ENCODE measurements at places on chromosomes 7 and 10.

- DNase-seq = peak; percentile 31
Observed at GRCh38 chr10:59131666-59132065, 44.8 kb upstream of the PHYHIPL start.

DNA sequence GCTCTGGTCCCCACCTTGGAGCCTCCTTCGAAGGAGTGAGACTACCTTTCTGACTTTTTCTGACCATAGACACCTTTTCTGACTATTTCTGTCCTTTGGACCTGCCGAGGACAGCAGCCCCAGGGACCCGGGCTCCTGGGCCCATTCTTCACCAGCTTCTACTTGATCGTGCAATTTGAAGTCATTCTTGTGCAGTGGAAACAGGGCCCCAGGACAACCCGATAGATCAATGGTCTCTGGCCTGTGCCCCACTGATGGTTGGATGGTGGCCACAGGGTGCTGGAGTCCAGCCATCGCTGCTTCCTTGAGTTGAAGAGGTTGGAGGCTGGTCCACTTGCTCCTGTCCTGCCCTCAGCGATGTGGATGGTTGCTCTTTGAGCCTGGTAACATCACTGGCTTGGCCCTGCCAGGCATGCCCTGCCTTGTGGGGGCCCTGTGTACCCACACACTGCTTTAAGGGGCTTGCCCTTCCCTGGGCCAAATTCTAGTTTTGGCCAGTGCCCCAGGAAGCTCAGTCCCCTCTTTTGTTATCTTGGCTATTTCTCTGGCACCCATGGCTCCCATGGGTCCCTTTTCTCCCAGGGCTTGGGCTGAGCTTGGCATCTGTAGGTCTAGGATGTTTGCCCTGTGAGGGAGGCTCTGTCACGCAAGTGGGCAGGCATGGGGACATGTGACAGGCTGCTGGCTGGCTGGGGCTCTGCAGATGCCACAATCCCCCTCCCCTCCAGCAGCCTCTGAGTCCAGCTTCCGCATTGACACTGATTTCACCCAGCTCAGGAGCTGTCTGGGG, 375.6 kb upstream of the NUPR2 start:
- no peak for DNase-seq

GRCh38 chr10:97936126-97936525, 86.5 kb downstream of the GOLGA7B start:
- DNase-seq = no peak

GRCh38 chr10:78318305-78318704, 284.6 kb downstream of the RPS24 start:
- DNase-seq = no peak

- peak; percentile 82 for DNase-seq
Observed at GRCh38 chr10:73940634-73941221, 29.8 kb downstream of the PLAU start.

DNA sequence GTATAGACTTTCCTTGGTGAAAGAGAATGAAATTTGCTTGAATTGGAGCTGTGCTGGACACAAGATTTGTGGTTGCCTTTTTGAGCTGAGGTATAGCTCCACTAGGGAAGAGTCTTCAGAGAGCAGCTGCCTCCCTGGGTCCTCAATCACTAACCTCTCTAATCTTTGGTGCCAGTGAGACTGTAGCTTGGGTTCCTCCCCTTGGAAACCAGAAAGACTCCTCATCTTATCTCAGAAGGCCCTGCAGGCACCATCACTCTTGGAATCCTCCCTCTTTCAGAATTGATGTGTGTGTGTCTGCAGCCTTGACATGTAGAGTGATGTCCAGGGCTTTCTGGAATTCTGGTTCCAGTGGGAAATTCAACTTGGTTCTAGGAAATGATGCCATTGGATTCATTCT, 426.5 kb downstream of the RPS24 start:
- peak; percentile 11 for DNase-seq

- no peak for DNase-seq
Observed at GRCh38 chr7:115124409-115124939, 202.6 kb downstream of the MDFIC start.

DNA sequence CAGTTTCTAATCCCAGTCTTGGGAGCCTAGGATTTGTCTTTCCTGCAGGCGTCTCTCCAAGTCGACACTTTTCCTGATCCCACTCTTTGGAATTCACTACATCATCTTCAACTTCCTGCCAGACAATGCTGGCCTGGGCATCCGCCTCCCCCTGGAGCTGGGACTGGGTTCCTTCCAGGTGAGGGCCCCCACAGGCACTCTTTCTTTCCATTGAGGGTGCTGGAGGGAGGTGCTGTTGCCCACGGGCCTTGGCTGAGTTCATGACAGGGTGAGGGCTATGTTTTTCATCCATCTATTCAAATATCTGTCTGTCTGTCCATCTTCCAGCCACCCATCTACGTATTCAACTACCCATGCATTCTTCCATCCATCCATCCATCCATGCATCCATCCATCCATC, 12.6 kb downstream of the GHRHR start:
- DNase-seq = no peak

GRCh38 chr10:74548676-74549075, 277.7 kb upstream of the KAT6B start:
- no peak for DNase-seq

- no peak for DNase-seq
Observed at GRCh38 chr10:22183771-22184461, 33.9 kb downstream of the EBLN1 start.

DNA sequence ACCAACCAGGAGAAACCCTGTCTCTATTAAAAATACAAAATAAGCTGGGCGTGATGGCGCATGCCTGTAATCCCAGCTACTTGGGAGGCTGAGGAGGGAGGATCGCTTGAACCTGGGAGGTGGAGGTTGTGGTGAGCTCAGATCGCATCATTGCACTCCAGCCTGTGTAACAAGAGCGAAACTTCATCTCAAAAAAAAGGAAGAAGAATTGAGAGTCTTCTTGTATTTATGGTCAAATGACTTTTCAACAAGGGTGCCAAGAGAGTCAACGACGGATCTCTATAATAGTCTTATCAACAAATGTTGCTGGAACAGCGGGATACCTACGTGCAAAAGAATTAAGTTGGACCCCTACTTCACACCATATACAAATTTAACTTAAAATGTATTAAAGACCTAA, 21.6 kb upstream of the JAZF1 start:
- no peak for DNase-seq

GRCh38 chr7:108009873-108010272, 6.9 kb upstream of the LAMB1 start:
- DNase-seq = no peak

DNA sequence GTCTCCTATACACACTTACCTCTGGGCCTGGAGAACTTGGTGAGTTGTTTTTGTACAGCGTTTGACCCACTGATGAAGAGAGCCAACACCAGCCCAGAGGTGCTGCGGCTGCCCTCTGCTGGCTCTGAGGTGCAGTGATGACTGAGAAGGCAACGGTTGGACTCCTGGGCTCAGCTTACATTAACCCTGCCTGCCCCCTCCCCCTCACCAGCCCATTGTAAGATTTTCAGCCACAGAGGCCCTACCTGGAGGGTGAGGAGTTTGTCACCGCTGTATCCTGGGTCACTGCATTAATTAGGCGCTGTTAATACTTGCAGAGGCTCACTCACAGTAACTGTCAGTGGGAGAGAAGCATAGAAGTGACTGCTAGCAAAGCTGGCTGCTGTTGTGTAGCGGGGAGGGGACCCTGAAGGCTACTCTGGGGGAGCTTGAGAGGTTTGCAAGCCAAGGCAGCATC, 19.0 kb upstream of the ANKRD2 start:
- DNase-seq = peak; percentile 61

DNA sequence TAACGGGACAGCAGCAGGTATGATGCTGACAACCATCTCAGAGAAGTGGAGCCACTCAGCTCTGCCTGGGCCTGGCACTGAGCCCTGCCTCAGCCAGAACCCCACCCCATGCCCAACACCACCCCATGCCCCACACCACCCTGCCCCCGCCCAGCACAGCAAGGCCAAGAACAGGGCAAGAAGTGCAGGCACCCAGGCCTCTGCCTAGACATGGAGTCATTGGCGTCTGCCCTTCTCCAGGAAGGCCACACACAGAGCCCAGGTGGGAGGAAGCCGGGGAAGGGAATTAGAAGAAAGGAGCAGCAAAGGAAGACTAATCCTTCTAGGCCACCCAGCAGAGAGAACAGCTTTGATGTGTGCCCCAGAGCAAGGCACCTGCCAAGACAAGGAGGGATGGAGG, 18.9 kb downstream of the CAMK2G start:
- DNase-seq = no peak

DNA sequence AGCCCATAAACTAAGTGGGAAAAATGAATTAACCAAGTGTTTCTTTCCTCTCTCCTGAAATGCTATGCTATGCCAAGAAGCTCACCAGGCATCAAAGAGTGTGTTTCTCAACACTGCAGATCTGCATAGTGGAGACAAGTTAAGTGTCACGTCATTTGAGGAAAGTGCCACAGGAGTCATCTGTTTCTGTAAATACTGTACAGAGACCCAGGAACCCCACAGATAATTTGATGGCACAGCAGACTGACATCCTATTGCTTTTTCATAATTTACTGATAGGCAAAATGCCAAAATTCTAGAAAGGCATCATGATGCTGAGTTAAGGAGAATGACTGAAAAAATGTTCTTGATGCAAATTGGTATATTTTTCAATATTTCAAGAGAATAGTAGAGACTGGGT, 124.3 kb downstream of the NRCAM start:
- DNase-seq = no peak

- no peak for DNase-seq
Observed at GRCh38 chr10:96283756-96284155, 12.4 kb upstream of the BLNK start.

GRCh38 chr7:23226844-23227450, 19.6 kb upstream of the GPNMB start:
- no peak for DNase-seq

DNA sequence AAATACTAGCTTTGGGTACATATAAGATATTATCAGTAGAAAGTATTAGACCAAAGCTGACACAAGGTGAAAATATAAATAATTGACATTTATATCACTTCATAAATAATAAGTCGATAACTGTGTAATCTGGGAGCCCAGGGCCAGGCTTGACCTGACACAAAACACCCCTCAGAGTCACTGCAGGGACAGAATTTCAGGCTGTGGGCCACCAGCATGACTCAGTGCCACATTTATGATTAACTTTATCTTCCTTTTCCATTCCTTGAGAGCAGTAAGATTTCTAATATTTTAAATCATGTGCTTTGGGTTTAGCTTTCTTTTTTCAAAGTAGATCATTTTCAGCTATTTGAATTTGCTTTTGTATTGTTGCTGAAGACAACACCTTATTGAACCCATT, 102.9 kb upstream of the NFE2L3 start:
- no peak for DNase-seq

DNA sequence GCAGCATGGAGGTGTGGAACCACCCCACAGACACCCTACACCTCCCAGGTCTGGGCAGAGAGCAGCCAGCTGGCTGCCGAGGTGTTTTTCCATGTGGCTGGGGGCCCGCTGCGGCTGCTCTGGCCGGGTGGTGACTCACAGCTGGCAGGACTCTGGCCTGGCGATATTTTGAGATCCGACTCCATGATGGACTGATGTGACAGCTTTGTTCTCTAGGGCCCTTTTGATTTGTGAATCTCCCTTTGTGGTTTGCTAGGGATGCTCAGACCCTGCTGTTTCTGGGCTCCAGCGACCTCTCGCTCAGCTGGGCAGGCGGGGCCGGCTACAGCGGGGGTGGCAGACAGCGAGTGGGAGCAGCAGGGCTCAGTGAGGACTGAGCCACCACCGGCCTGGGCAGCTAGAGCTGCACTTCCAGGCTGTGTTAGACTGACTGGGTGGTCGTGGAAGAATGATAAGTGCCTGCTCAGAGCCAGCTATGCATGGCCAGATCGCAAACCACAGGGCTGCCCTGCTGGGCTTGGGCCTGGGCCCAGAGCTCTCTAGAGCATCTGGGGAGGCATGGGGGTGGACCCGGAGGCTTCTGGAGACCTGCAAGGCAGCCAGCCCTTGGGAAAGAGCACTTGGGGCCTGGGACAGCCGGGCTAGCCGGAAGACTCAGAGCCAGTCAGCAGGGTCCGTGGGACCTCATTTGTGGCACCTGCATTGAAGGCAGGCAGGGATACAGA, 46.2 kb upstream of the GDF10 start:
- peak; percentile 82 for DNase-seq

- no peak for DNase-seq
Observed at GRCh38 chr10:102465466-102465865, 14.1 kb upstream of the C10orf95 start.

DNA sequence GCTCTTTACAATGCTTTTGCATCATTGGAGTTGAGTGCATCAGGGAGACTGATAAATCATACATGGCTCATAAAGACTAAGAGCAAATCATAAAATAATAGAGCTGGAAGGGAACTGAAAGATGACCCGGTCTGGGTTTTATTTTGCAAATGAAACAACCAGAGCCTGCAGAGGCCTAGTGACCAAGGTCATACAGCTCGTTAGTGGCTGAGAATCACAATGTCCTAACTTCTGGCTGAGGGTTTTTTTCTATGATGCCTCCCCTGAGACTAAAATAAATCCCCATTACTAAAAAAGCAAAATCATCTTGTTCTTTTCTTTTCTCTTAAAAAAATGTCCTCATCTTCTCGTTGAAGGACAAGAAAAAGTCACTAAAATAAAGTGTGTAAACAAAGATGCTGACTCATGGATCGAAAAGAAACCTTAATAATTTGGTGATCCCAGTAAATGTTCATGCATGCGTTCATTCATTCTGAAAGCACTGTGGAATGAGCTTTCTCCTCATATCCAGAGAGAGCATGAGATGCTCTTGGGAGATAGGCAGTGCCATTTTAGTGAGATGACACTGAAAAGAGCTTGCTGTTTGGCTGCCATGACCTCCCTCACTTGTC, 107.8 kb upstream of the PHYHIPL start:
- DNase-seq = no peak

DNA sequence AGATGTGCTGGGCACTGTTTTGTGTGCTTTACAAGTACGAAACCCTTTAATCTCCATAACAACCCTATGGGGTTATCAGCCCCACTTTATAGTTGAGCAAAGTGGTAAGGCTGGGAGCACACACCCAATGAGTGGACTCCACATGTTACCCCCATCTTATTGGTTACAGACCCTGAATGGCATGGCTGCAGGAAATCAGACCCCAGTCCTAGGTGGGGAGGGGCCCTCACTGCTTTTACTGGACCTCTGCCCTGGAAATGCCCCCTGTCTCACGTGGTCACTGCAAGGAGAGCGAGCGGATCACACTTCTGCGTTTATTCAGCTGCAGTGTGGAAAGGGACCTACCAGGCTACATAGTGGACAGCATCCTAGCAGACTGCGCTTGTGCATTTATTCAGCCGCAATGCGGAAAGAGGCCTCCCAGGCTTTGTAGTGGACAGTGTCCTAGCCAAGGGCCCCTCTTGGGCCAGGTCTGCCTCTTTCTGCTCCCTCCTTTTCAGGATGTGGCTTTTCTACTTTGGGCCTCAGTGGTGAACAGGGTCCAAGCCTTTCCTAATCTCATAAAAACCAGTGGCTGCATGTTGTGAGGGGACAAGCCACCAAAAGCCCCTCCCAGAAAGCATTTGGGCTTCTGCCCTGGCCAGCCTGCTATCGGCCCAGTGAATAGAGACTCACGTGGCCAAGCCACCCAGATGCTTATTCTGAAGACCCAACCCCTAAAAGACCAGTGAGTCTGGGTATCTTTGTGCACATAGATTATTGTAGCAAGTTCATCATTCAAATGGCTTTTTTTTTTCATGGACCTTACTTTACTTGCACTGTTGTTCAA, 405.7 kb upstream of the RNF32 start:
- no peak for DNase-seq

GRCh38 chr10:3935933-3936359, 150.9 kb upstream of the KLF6 start:
- DNase-seq = no peak
